H4 (cell line): ENCODE measurements at places on chromosomes 12 and 14. TPM values are rescaled to one million over a fixed set of nuclear protein-coding genes. Genes with fewer than 3 reads are reported as not detected.

ACOT6 gene
- total RNA-seq = not detected in 2 replicates

CKB gene
- total RNA-seq = 47.1 and 52.4 TPM in 2 replicates

SIX4 gene
- 8.3 and 12.6 TPM in 2 replicates for total RNA-seq

ASB2 gene
- total RNA-seq = not detected in 2 replicates

EIF2S3B gene
- 0.66 and 0.83 TPM in 2 replicates for total RNA-seq

ACSM4 gene
- total RNA-seq = not detected in 2 replicates

GDF3 gene
- not detected in 2 replicates for total RNA-seq

SCNN1A gene
- total RNA-seq = 1.7 and 2.1 TPM in 2 replicates

TBX5 gene
- not detected in 2 replicates for total RNA-seq

DNA sequence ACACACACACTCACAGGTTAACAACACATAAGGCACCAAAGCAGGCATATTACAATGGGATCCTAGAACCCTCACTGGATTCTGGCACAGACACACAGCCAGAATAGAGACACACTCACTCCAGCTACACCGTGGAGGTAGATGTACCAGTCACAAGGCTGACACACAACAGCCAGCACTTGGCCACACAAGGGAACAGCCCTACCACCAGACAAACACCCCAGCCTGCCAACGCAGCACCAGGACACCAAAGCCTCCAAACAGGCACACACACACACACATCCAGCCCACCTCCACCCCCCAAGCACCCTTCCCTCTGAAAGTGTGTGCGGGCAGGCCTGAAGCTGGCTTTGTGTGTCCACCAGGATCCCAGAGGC is 10.9 kb upstream of the ITGB7 start:
- no peak for DNase-seq

- no peak for DNase-seq
Observed at GRCh38 chr12:106289196-106289681, 13.3 kb upstream of the TCP11L2 start.

- no peak for DNase-seq
Observed at GRCh38 chr12:82708061-82708879, 21.6 kb downstream of the TMTC2 start.

- no peak for DNase-seq
Observed at GRCh38 chr12:1781772-1782171, 38.6 kb upstream of the LRTM2 start.

- DNase-seq = no peak
Observed at GRCh38 chr12:42039577-42039976, 105.1 kb downstream of the GXYLT1 start.

- DNase-seq = no peak
Observed at GRCh38 chr12:129901254-129901653, 2.6 kb downstream of the TMEM132D start.

DNA sequence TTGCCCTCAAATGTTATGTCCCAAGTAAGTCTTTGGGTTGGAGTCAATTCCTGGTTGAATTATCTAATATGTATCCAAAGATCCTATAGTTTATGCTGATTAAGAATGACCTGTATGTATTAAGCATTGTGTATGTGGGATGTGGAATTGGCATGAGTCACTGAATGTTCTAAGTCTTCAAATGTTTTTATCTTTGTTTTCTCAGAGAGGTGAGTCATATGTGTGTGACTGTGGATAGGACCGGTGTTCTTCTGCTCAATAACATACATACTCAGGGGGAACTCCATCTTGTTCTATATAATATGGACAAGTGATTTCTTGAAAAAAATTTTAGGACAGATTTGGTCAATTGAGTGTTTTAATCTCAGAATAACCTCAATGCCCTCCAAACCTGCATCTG is 57.9 kb downstream of the NAV3 start:
- peak; percentile 29 for DNase-seq

GRCh38 chr12:130552483-130552996 is 163.6 kb downstream of the RIMBP2 start:
- DNase-seq = no peak

DNA sequence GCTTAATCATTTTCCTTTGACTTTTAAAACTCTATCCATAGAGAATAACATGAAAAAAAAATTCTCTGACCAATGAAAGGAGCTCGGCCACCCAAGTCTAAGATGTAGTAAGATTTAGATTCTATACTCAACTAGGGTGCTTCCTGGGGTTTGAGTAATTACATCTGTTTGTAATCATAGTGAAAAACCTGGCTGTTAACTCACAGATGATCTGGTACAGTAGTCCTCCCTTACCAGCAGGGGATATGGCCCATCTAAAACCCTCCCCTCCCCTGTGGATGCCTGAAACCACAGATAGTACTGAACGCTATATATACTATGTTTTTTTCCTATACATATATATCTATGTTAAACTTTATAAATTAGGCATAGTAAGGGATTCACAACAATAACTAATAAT is 89.2 kb downstream of the DAAM1 start:
- peak; percentile 15 for DNase-seq

GRCh38 chr14:36940476-36940875 is 231.9 kb downstream of the SLC25A21 start:
- DNase-seq = no peak

GRCh38 chr12:25725931-25726330 is 172.8 kb upstream of the LMNTD1 start:
- no peak for DNase-seq

- DNase-seq = no peak
Observed at GRCh38 chr12:114347861-114348260, 58.1 kb downstream of the TBX5 start.

DNA sequence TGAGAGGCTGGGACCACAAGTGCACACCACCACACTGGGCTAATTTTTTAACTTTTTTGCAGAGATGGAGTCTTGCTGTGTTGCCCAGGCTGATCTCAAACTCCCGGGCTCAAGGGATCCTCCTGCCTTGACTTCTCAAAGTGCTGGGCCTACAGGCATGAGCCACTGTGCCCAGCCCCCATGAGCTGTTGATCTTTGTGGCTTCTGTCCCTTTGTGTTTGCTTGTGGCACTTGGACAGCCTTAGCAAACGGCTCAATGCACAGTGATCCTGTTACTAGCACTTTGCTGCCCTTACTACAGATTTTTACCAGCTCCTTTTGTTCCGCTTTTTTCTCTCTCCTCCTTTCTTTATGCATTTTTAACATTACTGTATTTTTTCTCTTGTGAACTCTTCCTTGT is 25.3 kb upstream of the EVL start:
- no peak for DNase-seq

GRCh38 chr14:51018521-51018920 is 74.2 kb upstream of the PYGL start:
- no peak for DNase-seq

DNA sequence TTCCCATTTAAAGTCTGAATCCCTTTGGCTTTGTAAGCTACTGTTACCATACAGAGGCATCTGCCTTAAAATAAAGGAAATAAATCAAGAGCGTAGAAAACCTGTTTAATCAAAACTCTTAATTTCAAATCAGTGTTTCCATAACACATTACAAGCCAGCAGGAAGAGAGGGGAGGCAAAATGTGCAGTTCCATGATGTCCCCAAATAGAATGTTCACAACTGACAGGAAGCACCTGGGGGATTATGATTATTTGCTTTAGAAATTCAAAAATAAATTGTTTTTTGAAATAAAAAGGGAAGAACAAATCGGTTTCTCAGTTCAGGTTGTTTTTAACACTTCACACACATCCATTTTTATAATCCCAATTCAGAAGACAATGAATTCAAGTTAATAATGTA is 21.4 kb downstream of the SOCS2 start:
- no peak for DNase-seq

DNA sequence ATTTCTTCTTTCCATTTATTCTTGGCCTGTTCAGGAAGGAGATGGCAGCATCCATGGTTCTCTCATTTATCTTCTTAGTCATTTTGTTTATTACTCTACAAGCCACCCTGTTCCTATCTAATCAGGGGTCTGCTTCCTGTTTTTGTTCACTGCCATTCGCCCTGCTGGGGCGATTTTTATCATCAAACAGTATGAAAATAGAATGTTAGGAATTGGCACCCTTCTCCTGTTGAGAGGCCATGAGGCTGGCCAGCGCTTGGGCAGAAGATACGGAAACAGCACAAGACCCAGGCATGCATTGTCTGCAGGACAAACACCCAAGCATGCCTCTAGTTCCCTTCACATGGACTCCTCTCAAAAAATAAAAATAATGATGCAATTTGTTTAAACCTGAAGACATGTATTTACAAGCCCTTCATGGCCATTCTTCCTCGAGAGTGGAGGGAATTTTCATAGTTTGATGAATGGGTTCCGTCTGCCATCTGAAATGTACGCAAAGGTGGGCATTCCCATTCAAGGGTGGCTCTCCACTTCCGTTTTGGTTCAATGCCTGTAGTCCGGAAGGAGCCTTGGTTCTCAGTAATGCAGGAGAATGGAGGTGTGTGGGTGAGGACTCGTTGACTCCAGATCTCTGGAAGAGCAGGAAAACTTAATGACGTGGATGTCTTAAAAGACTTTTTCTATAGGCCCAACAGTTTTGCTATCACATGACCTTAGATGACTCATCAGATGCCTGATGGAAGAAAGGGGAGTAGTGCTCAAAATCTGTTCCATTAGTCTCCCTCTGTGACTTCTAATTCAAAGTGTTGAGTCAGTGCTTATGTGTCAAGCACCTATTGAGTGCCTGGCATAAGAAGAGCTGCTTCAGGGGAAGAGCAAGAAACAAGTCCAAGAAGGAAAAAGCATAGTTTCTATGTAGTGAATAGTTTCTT is 252.4 kb upstream of the TBX3 start:
- DNase-seq = peak; percentile 25

DNA sequence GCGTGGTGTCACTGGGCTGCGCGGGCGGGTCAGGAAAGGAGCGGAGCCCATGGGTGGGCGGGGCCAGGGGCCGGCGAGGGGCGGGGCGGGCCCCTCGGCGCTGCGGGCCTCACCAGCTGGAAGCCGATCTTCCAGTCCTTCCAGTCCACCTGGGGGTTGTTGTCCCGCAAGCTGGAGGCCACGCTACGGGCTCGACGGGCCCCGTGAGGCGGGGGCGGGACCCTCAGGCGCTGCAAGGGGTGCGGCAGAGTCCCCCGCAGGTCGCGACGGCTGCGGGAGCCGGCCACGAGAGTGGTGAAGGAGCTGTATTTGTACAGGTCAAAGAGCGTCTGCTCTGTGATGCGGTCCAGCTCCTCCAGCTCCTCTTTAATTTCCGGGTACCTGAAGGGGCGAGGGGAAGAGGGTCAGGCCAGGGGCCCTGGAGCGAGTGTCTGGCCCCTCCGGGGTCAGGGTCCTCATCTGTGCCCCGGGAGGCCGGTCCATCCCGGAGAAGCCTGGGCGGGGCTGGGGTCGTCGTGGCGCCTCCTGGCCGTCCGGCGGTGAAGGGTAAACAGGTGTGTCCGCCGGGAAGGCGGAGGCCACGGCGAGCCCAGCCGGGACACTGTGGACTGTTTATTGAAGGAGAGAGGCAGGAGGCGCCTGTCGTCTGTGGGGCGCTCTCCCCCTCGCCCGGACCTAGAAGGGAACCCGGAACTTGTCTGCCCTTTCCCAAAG is 11.9 kb downstream of the SCNN1A start:
- no peak for DNase-seq

GRCh38 chr14:98651037-98651436 is 621.0 kb downstream of the BCL11B start:
- DNase-seq = no peak

GRCh38 chr14:105092171-105093037 is 27.2 kb upstream of the GPR132 start:
- DNase-seq = peak; percentile 47

GRCh38 chr14:56341766-56342493 is 223.7 kb downstream of the PELI2 start:
- DNase-seq = no peak

DNA sequence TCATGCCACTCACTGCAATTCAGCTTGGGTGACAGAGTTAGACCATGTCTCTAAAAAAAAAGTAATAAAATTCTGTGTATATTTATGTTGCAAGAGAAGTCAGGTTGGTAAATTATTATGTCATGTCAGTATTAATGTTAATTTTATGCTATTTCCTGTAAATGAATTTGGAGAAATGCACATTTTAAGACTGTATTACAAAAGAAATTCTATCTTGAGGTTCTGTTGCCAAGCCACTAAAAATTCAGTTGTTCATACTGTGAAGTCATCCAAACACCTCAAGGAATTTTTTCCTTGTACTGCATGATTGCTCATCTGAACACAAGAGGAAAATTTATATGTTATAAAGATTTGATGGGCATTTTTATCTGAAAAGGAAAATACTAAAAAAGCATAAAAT is 23.3 kb upstream of the HMGA2 start:
- no peak for DNase-seq

DNA sequence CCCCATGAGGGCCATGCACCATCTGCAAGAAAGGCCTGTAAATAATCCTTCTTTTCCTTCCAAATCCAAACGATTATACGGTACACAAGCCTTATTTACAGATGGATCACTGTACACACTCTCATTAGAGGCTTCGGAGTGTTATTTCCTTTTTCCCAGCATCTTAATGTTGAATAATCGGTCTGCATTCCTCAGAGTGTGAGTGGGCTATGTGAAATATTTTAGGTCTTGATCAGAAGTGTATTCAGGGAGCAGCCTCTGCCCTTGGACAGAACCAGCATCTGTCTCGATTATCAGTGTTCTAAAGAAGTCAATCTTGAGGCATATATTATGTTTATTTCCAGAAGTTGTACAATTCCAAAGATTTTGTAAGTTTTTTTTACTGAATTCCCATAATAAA is 340.6 kb downstream of the SEC23A start:
- no peak for DNase-seq

DNA sequence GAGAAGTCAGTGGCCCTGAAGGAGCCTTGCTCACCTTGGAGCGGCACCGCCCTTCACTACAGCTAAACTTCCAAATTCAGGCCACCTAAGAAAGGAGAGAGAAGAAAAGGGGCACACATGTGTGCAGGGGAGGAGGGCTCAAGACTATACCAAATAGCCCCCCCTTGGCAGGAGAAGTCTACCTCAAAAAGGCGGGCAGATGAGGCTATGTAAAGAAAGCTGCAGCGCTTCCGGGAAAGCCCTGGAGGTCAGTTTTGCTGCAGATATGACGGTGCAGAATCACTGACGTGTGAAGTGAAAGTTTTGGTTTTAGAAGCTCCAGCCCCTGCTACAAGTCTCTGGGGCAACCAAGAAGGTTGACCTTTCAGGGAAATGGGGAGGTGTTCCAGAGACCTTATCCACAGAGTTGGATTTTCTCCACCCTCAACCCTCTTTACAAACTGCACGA is 48.2 kb upstream of the PNMA1 start:
- no peak for DNase-seq

DNA sequence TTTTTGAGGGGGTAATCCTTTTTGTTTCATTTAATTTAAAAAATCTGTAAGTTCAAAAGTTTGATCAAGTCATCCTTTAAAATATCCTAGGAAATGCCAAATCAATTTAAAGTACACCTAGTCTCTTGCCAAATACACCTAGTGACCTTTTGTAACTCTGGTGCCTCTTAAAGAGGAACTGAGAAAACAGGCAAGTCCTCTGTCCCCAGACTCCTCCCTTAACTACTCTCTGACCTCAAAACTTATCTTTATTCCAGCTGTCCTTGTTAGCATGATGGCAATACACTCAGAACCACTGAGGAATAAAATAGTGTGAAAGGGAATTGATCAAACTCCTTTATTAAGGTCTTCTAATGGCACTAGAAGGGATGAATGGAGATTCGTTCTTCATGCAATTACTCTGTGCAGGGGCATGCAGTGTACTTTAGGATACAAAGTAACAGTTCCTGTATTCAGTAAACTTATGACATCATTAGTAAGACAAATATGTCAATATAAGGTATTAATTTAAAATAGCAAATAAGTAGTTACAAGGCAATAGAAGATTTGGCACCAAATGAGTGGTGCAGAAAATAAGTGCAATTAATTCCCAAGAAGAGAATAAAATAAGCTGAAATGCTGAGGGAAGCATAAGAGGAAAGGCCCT is 3.3 kb downstream of the FAR2 start:
- no peak for DNase-seq

GRCh38 chr12:131830914-131831571 is 2.9 kb downstream of the MMP17 start:
- no peak for DNase-seq

GRCh38 chr12:132140918-132141841 is 2.9 kb downstream of the DDX51 start:
- no peak for DNase-seq
